Breast epithelium (tissue), 4 donors: ENCODE measurements at places on chromosomes 7 and 10.

DNA sequence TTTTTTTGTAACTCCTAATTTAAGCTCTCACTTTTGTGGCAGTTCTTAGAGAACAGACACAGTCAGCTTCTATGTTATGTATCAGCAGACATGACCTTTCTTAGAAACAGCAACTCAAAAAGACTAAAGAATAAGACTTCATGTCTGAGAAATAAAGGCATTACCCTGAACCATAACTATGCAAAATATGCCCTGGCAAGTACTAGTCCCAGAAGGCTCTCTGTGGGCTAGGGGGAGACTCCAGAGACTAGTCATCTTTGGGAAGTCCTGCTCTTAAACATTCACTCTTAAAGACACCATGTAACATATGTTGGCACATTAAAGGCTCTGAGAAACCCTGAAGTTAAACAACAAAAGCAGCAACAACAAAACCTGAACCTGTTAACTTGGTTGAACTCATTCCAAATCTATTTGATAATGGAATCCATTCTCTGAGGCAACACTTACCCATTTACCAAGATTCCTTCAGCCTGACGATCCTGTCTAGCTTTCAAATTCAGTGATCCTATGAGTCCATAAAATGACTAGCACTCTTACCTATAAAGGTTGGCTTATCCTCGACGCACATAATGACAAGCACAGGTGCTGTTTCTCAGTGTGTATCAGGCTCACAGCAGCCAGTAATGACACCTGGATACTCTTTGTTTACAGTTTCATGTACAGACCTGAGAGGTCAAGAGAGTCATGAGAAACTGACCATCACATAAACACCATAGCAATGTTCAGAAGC lies 62.3 kb downstream of the OSBPL3 start:
- no peaks in the 10 kb centered on the region for H3K36me3 ChIP-seq
- DNase-seq: no peak
- no peak overlapping the region for H3K4me3 ChIP-seq

DNA sequence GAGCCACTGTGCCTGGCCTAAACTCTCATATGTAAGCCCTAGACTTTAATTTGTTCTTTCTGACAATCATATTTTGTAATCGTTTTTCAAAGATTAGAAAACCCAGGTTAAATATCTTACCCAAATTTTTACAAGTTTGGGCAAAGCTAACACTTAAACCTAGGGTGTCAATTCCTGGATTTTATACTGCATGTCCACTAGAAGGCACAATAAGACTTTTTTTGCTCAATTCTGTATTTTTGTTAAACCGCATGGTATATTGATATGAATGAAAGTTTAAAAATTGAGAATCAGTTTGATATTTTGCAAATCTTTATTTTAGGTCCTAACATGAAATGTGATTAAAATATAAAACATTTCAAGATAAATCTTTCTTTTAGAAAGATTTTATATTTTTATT lies 29.3 kb downstream of the DYNC2I1 start:
- no peaks in the 10 kb centered on the region for H3K36me3 ChIP-seq
- no peak overlapping the region for H3K27ac ChIP-seq
- DNase-seq: no peak
- no peaks in the 10 kb centered on the region for H3K4me1 ChIP-seq

DNA sequence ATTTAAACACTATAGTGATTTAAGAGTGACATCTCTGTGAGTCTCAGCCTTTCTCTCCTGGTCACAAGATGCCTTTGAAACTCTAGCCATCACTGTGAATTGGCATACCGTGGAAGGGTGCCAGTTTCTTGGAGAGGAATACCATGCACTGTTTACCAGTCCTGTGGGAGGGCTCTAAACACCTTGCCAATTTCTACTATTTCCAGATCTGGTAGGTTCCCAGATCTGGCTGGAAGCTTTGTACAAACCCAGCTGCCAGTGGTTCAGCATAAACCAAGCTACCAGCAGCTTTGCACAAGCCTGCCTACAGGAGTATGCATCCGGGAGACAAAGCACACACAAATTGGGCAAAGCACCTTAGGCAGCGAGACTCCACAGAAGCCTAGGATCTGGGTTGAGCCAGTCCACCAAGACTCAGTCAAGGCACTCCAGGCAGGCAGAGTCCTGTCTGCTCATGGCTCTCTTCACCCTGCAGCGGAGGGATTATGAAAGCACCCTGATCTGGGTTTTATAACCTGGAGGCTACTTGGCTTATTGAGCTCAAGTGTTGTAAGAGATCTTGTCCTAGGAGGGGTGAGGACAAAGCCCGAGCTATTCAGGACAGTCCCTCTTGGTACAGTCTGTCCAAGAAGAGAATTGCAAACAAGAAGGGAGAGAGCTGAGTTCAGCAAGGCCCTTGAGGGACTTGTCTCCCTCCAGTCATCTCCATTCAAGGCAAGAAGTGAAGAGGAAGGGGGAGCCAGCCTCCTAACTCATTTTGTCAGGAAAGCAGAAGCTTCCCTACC lies 23.6 kb downstream of the MCM10 start:
- H3K36me3 ChIP-seq: no peaks in the 10 kb centered on the region
- H3K4me1 ChIP-seq: no peaks in the 10 kb centered on the region
- H3K27ac ChIP-seq: no peak overlapping the region
- peak; percentile 62 for DNase-seq
- H3K27me3 ChIP-seq: no peaks in the 10 kb centered on the region

- DNase-seq: no peak
- no peaks in the 10 kb centered on the region for H3K36me3 ChIP-seq
- peak overlapping the region; percentile 60 for H3K27ac ChIP-seq
- H3K4me3 ChIP-seq: no peak overlapping the region
These were observed 121.1 kb downstream of the CXCL12 start for GRCh38 chr10:44263771-44264170.

DNA sequence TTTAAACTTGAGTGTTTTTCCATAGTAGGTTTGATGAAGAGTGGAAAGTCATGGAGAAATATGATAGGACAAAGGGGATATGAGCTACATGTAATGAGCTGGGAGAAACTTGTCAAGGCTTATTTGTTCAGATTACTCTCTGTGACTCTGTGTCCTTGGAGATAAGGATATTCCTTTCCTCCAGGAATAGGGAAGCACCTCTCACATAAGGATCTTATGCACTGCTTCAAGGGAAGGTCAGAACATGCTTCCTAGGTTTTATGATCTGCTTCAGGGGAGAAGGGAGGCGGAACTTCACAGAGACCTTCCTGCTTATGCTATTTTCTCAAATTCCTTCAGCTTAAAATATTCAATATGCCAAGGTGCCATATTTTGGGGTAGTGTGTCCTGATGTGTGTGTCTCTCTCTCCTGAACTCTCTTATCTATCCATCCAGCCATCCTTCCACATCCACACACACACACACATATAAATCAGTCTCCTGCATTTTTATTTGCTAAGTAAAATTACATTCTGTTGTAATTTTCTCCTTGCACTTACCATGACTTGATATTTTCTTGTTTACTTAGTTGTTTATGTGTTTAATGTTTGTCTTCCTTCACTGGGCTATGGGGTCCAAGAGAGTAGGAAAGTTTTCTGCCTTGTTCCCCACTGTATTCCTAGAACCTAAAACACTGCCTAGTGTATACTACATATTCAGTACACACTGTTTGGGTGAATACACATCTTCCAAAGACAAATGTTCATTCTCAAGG lies 26.4 kb downstream of the ARL4A start:
- H3K27me3 ChIP-seq: no peaks in the 10 kb centered on the region
- H3K4me1 ChIP-seq: no peaks in the 10 kb centered on the region
- no peak overlapping the region for H3K4me3 ChIP-seq
- H3K36me3 ChIP-seq: no peaks in the 10 kb centered on the region

GRCh38 chr7:93836116-93836515 lies 54.4 kb downstream of the TFPI2 start:
- H3K27me3 ChIP-seq: no peaks in the 10 kb centered on the region
- H3K27ac ChIP-seq: no peak overlapping the region
- H3K4me1 ChIP-seq: no peaks in the 10 kb centered on the region
- H3K4me3 ChIP-seq: no peak overlapping the region
- no peak for DNase-seq

DNA sequence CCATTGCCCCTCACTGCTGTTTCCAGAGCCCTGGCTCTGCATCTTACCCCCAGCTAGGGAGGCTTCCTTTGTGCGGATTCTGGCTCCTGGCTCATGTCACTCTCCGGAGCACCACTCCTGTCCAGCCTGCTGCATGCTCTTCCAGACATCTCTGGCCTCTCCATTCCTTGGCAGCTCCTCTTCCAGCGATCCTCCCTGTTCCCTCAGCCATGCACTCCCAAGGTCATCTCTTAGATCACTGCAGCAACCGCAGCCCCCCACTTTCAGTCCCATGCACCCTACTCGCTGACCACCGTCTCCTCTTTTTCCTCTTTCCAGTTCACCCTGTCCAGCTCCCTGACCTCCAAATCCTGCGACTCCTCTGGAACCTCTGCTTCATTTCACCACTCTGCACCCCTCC lies 6.9 kb upstream of the SMARCD3 start:
- no peaks in the 10 kb centered on the region for H3K4me1 ChIP-seq
- no peaks in the 10 kb centered on the region for H3K36me3 ChIP-seq
- no peak overlapping the region for H3K27ac ChIP-seq
- H3K4me3 ChIP-seq: no peak overlapping the region
- DNase-seq: no peak
- no peaks in the 10 kb centered on the region for H3K27me3 ChIP-seq

DNA sequence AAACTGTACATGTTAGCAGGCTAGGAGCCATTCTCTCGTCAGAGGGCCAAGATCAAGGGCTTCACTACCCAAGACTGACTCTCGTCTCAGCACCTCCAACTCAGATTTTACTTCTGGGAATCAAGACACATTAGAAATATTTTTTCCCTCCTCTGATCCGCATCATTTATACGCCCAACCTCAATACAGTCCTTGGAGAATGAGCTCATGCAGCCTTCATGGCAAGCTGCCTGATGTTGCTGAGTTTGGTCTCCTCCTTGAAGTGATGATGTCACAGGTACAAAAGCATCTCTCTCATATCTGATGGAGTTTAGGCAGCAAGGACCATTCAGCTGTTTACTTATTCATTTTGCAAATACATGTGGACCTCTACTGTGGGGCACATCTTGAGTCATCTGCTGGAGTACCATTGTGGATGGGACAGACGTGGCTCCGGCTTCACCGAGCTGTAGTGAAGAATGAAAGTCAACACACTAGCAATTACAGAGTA lies 114.0 kb downstream of the BMPER start:
- no peak overlapping the region for H3K27ac ChIP-seq
- H3K27me3 ChIP-seq: no peaks in the 10 kb centered on the region
- DNase-seq: no peak
- no peak overlapping the region for H3K4me3 ChIP-seq

DNA sequence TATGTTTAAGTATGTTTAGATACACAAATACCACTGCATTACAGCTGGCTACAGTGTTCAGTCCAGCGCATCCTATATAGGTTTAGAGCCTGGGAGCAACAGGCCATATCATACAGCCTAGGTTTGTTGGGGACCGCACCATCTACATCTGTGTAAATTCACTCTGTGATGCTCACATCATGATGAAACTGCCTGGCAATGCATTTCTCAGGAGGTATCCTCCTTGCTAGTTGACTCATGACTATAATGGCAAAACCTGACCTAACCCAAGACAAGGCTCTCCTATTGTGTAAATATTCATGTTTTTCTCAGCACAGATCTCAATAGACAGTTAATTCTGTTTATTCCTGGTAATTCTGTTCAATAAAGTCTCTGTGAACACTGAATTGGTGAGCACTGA lies 240.7 kb upstream of the PFKP start:
- H3K27me3 ChIP-seq: no peaks in the 10 kb centered on the region
- H3K4me1 ChIP-seq: no peaks in the 10 kb centered on the region
- H3K36me3 ChIP-seq: no peaks in the 10 kb centered on the region
- H3K27ac ChIP-seq: no peak overlapping the region

DNA sequence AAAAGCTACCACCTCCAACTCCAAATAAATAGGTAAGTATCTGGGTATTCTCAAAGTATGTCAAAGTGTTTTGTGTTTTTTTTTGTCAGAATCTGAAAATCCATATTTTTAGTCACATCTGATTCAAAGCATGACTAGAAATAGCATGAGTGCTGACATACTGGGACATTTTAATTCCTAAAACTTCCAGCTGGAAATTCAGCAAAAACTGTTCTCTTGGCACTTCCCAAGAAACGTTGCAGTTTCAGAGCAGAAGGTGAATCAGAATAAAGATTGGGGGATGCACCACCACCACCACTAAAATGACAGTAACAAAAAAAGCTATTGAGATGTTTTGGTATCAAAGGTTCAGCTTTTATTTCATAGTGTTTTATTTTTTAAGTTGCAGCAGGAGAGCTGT lies 724.6 kb upstream of the CELF2 start:
- DNase-seq: no peak
- H3K4me1 ChIP-seq: no peaks in the 10 kb centered on the region
- no peak overlapping the region for H3K27ac ChIP-seq
- no peaks in the 10 kb centered on the region for H3K27me3 ChIP-seq

- H3K27me3 ChIP-seq: no peaks in the 10 kb centered on the region
- H3K4me3 ChIP-seq: no peak overlapping the region
- no peak for DNase-seq
- H3K4me1 ChIP-seq: no peaks in the 10 kb centered on the region
These were observed 12.7 kb downstream of the EPHB6 start for GRCh38 chr7:142867398-142868187.

- H3K27me3 ChIP-seq: no peaks in the 10 kb centered on the region
- no peak for DNase-seq
- H3K36me3 ChIP-seq: no peaks in the 10 kb centered on the region
- no peak overlapping the region for H3K4me3 ChIP-seq
- no peak overlapping the region for H3K27ac ChIP-seq
These were observed 149.9 kb downstream of the CHN2 start for GRCh38 chr7:29344334-29344978.

GRCh38 chr10:102452672-102453340 lies 1.5 kb upstream of the C10orf95 start:
- H3K27me3 ChIP-seq: no peaks in the 10 kb centered on the region
- no peak overlapping the region for H3K4me3 ChIP-seq
- peak overlapping the region; percentile 71 for H3K27ac ChIP-seq
